Naive thymus-derived CD8-positive, alpha-beta T cell (primary cell): ENCODE measurements at places on chromosomes 6 and 20.

- DNase-seq: no peak
Observed at GRCh38 chr6:75436869-75437268, 56.7 kb downstream of the FILIP1 start.

DNA sequence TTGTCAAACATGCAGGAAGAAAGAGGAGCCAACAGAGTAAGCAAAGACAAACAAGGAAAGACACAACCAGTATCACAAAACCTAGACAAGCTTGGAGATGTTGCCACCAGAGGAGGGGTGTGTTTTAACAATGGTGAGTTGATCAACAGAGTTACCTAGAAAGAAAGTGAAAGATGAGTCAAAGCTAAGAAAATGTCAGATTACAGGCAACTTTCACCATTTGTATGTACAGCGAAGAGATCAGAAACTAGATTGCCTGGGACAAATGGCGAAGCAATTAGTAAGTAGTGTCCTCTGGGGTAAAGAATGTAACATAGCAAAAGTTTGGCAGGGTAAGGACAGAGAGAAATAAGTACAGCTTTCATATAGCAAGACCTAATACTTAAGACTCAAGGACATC lies 51.6 kb upstream of the POU3F2 start:
- DNase-seq: no peak

DNA sequence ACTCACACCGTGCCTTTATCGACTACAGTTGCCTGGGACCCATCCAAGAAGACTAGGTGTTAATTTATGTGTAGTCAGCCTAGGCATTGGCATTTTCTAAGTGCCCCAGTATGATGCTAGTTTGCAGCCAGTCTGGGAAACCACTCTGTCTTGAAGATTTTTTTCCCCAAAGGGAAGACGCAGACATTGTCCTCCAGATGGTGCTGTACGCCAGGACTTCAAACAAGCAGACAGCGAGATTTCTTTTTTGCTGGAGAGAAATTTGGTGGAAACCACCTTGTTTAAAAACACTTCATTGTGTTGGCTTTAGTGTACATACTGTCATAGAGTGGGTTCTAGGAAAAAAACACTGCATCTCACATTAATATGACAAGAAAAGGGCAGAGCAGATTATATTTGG lies 30.0 kb downstream of the ALDH5A1 start:
- no peak for DNase-seq

DNA sequence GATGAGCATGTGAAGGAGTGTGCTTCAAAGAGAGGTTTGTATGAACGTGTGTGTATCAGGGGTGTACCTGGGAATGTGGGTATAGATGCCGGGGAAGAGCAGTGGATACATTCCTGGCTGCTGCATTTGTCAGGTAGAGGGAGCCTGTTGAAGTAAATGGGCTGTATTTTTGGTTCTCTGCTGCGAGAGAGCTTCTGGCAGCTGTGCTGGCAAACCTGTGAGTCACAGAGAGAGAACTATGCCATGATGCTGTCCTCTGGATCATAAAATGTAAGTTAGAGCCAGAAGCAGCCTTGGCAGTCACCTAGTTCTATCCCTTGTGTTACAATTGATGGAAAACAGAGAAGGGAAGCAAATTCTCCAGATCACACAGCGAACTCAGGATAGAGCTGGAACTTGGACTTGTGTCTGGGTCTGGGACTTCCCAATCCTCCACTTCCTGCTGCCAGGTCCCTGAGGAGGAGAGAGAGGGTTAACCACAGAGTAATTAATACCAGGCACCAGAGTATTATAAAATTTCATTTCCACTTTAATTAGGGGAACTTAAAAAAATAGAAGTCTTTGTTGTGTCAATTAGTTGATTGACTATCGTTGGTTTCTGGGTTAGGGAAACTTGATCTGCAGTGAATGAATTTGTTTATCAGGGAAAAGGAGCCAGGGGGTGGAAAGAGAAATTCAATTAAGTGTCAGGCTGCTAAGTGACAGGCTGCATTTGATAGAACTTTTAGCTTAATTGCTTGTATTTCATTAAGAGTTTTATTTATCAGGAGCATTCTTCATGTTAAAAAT lies 41.1 kb upstream of the GTSF1L start:
- DNase-seq: no peak

- no peak for DNase-seq
Observed at GRCh38 chr6:133631421-133631820, 257.5 kb upstream of the TCF21 start.

DNA sequence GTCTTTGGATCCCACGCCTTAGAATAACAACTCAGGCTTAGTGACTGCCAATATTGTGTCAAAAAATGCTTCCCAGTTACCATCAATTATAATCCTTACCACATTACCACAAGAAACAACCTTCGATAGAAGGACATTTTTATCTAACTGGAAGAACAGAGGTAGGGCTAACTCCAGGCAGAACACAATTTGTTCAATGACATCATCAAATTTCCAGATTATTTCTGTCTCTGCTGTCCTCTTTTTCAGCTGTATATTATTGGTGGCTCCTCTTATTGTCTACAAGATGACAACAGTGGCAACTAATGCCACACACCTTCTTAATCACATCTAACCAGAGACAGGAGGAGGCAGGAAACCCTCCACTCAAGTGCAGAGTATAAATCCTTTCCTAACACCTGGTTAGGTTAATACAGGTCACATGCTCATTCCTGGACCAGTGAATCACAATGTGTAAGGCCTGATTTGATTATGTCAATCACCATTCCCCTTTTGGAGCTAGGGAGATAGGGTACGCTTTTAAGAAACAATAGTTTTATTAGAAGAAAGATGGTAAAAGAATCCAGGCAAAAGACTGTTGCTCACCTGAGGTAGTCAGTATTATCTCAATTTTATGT lies 18.0 kb downstream of the KHDC1L start:
- DNase-seq: no peak

- DNase-seq: no peak
Observed at GRCh38 chr6:99522531-99522930, 7.3 kb upstream of the USP45 start.

DNA sequence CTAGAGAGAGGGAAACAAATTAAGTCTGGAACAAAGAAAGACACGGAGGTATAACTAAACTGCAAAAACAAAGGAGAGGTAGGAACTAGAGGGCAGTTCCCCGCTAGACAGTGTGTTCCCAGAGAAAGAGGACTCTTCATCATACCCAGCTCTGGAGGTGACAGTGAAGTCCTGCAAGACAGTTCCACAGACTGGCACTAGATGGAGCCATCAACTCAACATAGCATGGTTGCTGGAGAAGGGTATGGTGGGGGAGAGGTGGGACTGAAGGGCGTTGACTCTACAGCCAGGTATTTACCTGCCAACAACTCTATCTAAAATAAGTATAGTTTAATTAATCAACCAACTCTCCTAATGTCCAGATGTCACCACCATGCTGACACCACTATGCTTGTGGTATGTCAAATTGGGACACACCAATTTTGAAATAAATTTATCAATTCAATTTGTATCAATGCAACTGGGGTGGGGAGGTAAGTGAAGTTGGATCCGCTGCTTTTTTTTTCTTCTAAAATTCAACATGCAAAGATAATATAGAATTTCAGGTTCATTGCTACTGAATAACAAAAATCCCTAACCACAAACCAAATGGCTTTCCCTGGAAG lies 9.7 kb downstream of the BACH2 start:
- DNase-seq: peak; percentile 63

DNA sequence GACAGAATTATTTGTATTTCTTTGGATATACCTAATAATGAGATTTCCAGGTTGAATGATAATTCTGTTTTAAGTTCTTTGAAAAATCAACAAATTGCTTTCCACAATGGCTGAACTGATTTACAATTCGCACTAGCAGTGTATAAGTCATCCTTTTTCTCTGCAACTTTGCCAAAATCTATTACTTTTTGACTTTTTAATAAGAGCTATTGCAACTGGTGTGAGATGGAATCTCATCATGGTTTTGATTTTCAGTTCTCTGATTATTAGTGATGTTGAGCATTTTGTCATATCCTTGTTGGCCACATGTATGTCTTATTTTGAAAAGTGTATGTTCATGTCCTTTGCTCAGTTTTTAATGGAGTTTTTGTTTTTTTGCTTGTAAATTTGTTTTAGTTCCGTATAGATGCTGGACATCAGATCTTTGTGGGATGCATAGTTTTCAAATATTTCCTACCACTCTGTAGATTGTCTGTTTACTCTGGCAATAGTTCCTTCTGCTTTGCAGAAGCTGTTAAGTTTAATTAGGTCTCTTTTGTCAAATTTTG lies 409.8 kb upstream of the CITED2 start:
- no peak for DNase-seq
